ENCODE measurements at places on chromosomes 7 and 10.

DNA sequence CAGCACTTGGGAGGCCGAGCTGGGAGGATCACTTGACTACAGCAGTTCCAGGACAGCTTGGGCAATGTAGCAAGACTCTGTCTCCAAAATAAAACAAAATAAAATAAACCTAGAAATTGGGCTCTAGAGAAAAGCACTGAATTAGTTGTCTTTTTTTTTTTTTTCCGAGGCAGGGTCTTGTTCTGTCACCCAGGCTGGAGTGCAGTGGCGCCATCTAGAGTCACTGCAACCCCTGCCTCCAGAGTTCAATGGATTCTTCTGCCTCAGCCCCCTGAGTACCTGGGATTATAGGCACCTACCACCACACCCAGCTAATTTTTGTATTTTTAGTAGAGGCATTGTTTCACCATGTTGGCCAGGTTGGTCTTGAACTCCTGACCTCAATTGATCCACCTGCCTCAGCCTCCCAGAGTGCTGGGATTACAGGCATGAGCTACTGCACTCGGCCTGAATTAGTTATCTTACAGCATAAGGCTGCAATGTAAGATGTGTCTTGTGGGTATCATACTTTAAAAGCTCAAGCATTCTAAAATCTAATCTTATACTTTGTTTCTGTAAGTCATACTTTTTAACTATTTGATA lies 12.8 kb downstream of the MEIG1 start:
- peak; percentile 38 for DNase-seq

GRCh38 chr10:130065251-130065650 lies 45.4 kb downstream of the C10orf143 start:
- DNase-seq, result no peak

- peak; percentile 58 for DNase-seq
Observed at GRCh38 chr7:28922624-28923331, 35.4 kb downstream of the TRIL start.

DNA sequence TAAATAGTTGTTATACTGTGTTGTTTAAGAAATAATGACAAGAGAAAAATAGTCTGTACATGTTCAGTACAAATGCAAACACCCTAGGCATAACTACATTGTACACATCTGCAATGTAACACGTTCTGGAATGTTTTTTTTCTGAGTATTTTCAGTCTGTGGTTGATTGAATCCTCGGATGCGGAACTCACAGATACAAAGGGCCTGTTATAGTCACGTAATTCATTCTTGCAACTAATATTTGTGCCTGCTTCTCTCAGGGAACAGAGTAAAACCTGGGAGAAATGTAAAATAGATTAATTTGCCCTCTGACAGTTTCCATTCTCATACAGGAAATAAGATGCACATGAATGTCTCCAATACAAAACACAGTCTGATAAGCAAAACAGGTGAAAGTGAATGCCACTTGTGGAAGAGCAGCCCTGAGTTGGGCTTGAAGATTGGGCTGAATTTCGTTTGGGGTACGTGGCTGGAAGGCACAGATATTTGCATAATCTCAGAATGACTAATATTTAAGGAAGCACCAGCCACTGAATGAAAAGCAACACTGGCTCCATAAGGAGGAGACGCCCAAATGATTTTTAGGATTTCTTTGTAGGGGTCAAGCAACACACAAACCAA lies 19.1 kb downstream of the DENND2A start:
- no peak for DNase-seq

GRCh38 chr7:37304921-37305320 lies 143.7 kb downstream of the ELMO1 start:
- no peak for DNase-seq

DNA sequence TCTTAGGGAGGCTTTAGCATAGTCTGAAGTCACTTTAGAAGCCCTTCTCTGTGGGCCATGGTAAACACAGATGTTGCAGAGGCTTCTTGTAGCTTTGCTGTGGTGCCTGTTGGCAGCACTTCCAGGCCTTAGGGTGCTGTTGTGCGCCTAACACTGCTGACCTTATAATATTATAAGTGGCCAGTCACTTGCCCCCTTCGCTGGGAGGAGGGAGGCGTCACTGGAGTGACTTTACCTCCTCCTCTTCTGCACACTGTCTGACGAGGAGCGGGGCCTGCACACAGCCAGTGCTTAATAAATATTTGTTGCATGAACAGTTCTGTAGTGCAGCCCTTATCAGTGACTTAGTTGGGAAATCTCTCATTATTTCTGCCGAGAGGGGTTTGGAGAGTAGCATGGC lies 63.3 kb downstream of the WDR37 start:
- no peak for DNase-seq

DNA sequence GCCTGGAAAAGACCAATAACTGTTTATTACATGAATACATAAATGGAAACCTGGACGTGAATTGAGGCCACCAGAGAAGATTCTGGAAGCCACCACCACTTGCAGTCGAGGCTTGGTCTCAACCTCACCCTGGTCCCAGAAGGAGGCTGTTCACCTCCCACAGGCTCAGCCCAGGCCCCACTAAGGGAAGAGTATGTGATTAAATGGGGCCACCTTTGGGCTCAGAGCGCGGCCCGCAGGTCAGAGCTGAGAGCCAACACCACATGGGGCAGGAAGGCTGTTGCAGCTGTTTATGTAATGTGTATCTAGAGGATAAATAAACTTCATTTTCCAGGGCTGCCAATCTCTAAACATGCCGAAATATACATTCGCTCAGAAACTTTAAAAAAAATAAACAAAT lies 17.6 kb upstream of the FGFR2 start:
- no peak for DNase-seq

- DNase-seq, result no peak
Observed at GRCh38 chr7:154956427-154956826, 46.5 kb downstream of the PAXIP1 start.

DNA sequence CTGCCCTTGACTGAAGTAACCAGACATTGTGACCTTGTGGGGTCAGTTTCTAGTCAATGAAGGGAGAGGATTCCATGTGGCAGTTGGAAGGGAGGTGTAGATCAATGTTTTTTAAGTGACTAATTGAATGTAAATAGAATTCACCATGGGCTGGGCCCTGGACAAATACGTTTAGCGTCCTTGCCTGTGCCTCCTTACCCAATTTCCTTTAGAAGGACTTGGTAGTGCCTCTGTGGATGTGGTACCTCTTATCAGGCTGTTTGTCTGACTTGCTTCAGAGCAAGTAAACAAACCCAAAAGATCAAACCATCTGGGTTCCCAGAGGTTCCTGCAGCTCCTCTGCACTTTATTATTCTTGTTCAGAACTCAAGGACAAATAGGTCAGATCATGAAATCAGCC lies 4.3 kb upstream of the KAT6B start:
- DNase-seq, result no peak

- DNase-seq, result no peak
Observed at GRCh38 chr10:35355971-35356724, 19.8 kb downstream of the CCNY start.

- DNase-seq, result no peak
Observed at GRCh38 chr10:4617589-4617988, 208.4 kb upstream of the AKR1E2 start.

DNA sequence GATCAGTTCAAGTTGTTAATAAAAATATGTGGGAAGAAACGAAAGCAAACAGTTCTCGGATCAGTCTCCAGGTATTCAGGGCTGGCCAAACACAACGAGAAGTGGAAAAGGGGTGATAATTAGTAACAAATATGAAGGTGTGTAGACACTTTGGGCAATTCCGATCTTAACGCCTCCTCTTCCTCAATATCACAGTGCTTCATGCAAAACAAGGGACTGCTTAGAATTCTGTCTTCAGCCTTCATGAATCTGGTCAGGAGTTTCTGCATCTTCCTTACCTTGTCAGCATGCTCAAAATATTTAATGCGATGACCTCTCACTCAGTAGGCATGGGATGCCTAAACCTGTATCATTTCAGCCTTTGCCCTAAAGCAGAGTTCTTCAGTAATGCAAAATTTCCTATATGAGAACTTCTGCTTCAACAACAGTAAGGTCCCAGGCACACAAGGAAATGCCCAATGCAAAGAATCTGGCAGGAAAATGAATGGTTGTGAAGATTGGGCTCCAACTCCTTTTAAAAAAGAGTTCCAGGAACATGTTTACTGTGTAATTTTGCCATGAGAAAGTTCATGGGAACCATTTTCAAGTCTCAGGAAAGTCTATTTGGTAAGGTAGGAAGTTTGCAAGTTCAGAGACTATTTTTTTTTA lies 23.4 kb upstream of the VAX1 start:
- DNase-seq, result no peak

DNA sequence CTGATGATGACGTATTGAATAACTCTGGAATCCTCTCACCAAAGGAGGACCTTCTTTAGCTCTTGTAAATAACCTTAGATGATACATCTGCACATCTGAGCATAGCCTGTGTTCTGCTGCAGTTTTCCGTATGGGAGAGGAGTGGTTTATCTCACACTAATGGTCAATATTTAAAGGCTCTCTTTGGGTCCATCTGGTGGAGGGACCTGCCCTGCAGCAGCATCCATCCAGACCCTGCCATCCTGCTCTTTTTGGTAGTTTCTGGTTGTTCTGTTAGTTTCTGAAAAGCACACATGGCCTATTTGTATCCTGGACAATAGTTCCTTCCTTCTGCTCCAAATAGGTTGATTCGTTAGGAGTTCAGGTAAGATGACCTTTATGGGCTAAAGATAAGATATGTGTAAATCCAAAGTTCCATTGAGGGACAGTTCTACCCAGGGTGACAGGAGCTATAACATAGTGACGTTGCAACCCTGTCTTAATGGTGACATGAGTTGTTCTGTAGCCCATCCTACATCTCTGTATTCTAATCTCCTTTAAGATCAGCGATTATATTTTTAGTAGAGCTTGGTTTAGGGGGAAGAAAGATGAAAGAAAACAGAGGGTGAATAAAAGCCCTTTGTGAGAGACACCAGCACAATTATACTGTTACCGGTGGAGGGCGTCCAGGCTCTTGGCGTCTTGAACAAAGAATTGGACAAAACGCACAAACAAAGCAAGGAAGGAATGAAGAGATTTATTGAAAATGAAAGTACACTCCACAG lies 60.0 kb upstream of the KLF14 start:
- DNase-seq, result no peak

DNA sequence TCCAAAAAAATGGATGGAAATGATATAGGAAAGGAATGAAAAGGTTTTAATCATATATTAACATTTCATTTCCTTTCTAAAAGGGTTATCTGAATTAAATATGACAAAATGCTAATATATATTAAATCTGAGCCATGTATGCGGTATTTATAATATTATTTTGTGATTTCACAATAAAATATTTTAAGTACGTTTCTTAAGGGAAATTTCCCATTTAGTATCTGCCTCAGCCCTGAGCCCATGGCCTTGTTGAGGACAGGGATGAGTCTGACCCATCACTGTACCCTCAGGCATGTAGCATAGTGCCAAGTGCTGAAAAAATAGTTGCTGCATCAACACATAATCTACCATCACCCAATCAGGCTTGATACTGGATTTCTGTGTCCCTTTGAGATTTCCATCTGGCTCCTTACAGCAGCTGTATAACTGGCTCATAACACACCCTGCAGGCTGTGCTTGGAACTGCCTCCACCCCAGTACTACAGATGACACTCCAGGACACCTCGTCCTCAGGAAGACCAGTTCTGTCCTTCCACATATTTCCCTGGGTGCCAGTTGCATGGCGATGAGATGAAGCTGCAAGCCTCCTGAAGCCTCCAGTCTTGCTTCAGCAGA lies 59.4 kb upstream of the ASAH2 start:
- no peak for DNase-seq

DNA sequence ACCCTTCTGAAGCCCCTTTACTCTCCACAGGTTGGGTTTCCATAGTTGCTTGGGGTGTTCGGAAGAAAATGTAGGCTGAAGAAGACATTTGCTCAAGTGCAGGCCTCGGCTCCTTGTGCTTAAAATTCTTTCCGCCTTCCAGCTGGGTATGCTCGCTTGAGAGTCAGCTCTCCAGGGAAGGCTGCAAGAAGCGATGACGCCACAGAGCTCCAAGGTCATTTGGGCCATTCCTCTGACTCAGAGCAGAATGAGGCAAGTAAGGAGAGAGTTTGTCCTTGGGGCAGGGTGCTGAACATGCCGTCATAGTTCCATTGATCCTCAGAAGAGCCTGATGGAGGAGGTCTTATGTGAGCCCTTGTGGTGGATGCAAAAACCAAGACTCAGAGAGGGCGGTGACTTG lies 27.4 kb upstream of the HSPA12A start:
- DNase-seq, result no peak

DNA sequence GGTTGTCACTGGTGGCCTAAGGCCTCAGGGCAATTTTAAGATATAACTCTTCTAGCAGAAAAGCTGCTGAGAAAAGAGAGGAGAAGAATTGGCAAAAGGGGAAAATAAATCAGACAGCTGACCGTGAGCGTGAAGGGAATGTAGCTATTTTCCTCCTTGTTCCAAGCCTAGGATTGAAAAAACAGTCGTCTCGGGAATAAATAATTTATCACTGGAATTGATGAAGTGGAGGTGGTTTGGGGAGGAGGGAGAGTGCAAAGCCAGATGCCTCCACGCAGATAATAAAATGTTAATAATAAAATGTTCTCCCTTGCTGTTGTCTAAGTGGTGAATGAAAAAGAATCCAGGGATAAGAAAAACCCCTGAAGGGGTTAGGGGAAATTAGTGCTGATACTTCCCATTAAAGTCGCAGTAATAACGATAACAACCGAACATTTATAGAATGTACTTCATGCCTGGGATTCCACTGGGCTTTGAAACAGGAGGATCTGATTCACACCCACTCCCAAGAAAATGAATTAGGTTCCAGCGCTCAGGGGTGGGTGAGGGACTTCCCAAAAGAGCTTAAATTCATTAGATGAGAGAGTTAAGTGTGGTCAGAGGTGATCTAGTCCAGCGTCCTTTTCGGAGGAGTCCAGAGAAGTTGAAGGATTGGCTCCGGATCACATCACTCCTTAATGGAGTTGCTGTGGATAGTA lies 27.3 kb downstream of the BAMBI start:
- no peak for DNase-seq

GRCh38 chr7:45660901-45661211 lies 86.7 kb downstream of the ADCY1 start:
- DNase-seq, result no peak

DNA sequence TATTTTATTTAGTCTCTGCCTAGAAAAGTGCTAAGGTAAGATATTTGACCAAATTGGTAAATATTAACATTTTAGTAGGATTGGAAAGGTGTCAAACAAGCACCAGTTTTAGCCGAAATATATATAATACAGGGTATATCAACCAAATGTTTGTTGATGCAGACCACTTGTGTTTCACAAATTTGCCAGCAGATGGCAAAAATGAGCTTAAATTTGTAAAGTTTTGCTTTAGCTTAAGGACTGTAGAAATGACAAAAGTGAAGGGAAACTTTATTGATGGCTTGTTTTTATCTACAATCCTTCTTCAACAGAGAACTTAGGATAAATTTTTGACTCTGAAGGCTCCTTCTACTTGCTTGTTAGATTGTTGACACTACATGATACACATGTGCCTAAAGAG lies 4.8 kb upstream of the POLR1F start:
- peak; percentile 30 for DNase-seq

GRCh38 chr7:99268577-99268908 lies 4.1 kb upstream of the MYH16 start:
- no peak for DNase-seq

DNA sequence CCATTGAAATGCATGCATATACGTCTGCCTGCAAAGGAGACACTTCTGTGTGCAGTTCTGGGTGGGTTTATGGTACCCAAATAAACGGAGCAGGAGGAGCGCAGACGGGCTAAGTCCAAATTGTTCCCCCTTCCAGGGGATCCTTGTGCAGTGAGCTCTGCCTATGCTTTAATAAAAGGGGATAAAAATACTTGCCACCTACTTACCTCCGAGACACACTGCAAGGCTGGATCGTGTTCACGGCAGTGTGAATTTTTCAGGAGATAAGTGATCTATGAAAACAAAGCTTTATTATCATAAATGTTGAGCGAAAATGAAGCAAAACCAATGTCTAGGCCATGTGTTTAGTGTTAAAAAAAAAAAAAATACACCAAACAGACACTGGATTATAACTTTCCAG lies 308.8 kb upstream of the AOAH start:
- DNase-seq, result no peak
